GM10248 (cell line): ENCODE measurements at places on chromosomes 12 and 14.
A peak's percentile ranks its signal among the peaks of the same experiment; 100 is the strongest.

DNA sequence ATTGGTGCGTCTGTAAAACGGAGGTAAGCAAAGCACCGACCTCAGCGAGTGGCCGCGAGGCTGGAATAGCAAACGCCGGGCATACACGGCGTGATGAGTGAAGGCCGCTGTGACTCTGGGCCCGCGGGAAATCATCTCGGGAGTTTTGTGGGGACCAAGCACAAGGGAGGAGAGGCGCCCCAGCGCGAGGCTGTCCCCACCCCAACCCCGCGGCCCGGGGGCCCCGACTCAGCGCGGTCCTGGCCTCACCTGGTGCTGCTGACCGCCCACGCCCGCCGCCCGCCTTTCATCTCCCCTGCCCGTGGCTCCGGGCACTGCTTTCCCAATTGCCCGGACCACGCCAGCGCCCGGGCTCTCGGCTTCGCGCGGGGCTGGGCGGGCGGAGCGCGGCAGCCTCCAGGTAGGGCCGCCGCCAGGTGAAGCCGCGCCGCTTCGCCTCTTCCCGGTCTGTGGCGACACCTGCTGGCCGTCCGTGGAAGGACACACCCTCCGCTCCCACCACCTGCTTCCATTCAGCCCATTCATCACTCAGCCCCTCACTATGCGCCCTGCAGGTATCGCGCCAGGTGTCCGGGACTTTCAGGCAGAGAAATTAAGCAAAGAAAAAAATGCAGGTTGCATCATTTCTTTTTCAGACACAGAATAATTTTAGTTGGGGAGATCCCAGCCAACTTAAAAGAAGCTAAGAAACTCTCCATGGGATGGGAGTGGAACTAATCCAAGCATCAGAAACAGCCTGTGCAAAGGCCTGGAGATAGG, 360.4 kb downstream of the MED13L start:
- DNase-seq, result peak; percentile 81

DNA sequence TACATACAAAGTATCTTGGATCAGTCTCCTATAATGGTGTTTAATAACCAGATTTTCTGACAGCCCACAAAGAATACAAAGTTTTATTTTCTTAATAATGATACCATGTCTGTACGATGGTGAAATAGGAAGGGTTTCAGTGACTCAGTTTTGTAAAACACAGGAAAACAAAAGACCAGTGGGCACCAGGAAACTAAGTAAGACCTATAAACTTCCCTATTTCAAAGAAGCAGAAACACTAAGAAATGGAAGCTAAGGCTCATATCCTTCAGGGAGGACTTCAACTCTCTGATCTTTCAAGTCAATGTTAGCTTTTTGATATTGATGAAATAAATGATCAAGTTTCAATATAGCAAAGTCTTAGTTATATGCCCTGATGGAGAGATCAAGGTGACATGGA, 196.0 kb downstream of the DUSP6 start:
- DNase-seq, result no peak

DNA sequence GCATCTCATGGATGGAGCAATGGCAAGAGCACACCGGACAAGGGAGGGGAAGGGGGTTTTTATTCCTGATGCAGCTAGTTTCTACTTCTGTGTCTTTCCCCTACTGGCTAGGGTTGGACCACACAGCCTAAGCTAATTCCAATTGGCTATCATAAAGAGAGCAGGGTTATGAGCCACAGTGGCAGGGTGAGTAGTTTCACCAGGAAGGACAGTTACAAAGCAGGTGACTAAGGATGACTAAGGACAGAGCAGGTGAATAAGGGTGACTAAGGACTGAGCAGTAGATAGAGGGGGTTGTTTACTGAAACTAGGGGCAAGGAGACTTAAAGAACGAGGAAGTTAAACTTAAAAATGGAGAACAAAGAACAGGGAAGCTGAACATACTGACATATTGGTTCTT, 321.4 kb upstream of the SEL1L start:
- DNase-seq, result no peak

DNA sequence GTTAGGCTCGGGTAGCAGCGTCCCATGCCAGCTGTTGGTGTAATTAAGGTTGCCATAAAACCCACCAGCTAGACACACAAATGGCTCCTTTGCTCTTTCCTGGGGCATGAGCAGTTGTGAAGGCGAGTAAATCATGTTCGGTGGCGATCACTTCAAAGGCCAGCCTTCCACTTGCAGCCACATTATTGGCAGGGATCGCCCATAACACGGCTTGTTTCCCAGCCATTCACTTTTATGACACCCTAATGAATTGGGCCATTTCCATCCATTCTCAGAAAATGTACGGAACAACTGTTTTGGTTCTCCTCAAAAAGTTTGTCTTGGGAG, 63.4 kb downstream of the BEGAIN start:
- DNase-seq, result no peak

DNA sequence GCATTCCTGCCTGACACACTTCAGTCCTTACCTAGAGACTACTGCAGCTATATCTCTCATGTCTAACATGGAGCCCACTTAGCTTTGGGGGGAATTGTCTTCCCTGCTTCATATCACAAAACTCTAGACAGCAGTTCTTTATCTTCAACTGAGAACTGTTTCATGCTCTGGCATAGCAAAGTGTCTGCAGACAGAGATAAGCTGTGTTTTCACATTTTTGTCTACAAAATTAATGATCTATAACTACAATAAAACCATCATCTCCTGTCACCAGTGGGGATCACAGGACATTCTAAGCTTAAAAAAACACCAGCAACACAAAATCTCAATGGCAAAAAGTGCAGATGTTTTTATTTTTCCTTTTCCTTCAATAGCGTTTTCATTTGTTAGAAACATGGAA, 137.1 kb upstream of the VRK1 start:
- no peak for DNase-seq

DNA sequence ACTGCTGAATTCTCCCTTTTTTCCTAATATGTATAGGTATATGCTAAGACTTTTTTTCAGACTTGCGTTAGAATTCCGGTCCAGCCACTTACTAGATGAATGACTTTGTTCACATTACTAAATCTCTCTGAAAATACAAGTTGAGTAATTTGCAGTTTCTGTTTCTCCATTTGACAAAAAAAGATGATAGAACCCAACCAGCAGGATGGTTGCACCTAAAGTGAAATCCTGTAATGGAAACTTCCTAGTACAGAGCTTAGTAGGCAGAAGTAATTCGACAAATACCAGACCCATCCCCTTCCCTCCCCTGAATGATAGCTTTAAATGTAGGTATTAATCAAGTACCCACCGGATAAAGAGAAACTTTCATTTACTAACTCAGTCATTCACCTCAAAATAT, 113.6 kb upstream of the RAP1B start:
- peak; percentile 20 for DNase-seq

- no peak for DNase-seq
Measured at GRCh38 chr12:102833687-102834441, 83.2 kb downstream of the PAH start.

- DNase-seq, result no peak
Measured at GRCh38 chr12:110543252-110543959, 39.7 kb downstream of the PPTC7 start.

DNA sequence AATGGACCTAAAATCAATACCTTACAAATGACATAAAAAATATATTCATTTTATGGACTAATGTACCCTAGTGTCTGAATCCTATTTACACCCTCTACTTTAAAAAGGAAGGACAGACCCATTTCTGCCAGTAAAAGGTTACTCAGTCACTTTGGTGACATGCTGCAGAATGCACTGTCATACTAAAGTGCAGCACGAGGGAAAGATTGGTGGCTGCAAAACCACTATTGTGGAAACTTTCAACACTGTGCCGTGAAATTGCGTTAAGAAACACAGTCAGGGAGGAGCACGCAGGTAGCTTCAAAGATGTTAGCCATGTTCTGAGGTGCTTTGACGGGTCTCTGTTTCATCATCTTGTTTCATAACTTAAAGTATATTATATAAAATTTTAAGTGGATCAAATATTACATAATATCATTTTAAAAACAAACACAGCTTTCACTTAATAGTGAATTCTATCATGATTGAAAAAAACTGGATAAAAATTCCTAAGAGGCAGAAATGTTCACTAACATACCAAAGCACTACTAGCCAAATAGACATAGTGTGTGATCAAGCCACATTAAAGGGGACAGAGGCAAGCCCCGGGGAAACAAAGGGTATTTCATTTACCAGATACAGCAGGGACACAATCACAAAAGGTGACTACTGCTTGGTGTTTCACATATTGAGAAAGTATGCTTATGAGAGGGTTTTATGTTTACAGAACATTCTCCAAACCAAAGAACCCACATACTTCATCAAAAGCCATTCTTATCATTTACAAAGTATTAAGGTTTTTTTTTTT, 330.8 kb upstream of the SOX5 start:
- no peak for DNase-seq

GRCh38 chr12:13242936-13243335, 46.4 kb downstream of the EMP1 start:
- DNase-seq, result no peak

GRCh38 chr12:13817131-13817530, 164.3 kb downstream of the GRIN2B start:
- DNase-seq, result no peak

DNA sequence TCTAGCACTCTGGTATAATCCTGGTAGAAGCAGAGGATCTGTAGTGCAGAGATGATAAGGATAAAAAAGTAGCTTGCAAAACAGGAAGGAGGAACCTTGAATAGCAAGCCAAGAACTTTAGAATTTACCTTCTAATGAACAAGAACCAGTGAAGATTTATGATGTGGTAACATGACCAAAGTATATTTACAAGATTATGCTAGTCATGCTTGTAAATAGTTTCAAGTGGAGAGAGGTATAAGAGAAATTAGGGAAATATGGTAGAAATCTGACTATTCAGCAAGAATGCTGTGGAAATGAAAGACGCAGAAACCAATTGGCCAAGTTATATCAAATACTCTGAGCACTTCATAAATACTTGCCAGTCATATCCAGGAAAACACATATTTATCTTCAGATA, 47.8 kb downstream of the ERGIC2 start:
- no peak for DNase-seq

- no peak for DNase-seq
Measured at GRCh38 chr12:12749433-12749832, 32.3 kb downstream of the CDKN1B start.

DNA sequence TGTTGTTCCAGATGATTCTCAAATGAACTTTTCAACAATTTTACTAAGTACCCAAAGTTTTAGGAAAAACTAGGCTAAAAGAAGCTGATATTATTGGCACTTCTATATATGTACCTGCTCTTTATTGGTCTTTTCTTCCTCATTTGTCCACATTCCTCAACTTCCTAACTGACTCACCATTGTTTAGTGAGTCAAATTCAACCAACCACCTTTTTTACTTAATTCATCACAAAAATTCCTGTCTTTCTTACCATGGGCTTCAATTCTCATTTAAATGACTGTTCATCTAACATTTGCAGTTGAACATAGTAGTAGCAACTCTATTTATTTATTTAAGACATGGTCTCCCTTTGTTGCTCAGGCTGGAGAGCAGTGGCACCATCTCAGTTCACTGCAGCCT, 47.6 kb upstream of the SLC2A13 start:
- DNase-seq, result no peak

- no peak for DNase-seq
Measured at GRCh38 chr12:848882-849527, 96.6 kb downstream of the WNK1 start.

- no peak for DNase-seq
Measured at GRCh38 chr12:131482199-131482598, 228.7 kb upstream of the SFSWAP start.

GRCh38 chr14:45284802-45285201, 31.8 kb upstream of the MIS18BP1 start:
- DNase-seq, result no peak
